ENCODE measurements at places on chromosomes 3 and 15.

- no peak for DNase-seq
Observed at GRCh38 chr15:101018016-101018415, 98.9 kb downstream of the LRRK1 start.

- no peak for DNase-seq
Observed at GRCh38 chr15:49023354-49023753, 22.9 kb downstream of the SECISBP2L start.

DNA sequence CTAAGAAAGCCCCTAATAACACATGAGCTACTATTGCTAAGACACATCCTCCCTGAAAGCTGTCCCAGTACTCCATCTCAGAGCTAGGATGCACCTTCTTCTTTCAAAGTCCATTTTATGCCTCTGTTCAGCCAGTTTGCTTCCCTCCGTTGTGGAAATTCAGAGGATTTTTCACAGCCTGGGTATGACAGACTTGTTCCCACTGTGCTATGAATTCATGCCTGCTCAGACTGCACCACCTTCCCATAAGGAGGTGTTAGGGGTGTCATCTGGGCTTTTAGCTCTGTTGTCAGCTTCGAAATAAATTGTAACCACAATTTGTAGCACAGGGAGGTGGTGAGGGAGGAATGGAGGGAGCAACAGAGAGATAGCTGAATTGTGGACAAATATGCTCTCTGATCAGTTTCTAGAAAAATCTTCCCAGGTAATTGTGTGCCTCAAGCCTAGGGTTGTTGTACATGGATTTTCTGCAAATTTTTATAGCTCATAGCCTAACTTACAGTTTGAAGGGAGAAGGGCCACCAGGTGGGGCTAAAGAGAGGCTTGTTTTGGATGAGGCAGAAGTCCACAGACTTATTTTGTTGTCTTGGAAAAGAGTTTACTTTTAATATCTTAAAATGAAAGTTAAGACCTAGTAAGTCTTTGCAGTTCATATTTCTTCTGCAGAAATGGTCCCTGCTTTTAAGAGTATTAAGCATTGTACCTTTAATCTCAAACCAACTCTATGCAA, 462.0 kb downstream of the PDCD6IP start:
- DNase-seq: no peak

- DNase-seq: no peak
Observed at GRCh38 chr3:81161851-81162250, 599.6 kb downstream of the GBE1 start.

GRCh38 chr3:21544076-21544462, 206.9 kb downstream of the ZNF385D start:
- no peak for DNase-seq
